ENCODE measurements at places on chromosomes 16 and 17.
A peak's percentile ranks its signal among the peaks of the same experiment; 100 is the strongest.

- DNase-seq = peak; percentile 3
These were observed 269.8 kb upstream of the MYOCD start for GRCh38 chr17:12395733-12396354.

GRCh38 chr16:57648125-57648524, 19.7 kb downstream of the ADGRG1 start:
- no peak for DNase-seq

DNA sequence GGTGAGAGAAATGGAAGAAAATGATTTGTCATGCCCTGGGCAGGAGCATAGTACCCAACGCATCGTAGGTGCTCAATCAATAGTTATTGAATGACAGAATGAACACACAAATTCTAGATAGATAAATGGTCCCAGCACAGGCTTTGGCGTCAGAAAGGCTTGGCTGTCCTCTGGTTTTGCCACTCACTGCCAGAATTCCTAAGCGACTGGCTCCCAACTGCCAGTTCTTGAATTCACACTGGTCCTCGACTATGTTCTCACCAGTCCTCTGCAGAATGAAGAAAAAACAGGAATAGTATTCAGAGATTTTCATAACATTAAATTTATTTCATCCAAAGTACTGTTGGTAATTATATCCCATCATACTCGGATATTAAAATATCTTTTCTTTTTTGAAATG, 163.1 kb upstream of the NOL11 start:
- no peak for DNase-seq

- no peak for DNase-seq
These were observed 25.4 kb downstream of the BMERB1 start for GRCh38 chr16:15459791-15460190.

DNA sequence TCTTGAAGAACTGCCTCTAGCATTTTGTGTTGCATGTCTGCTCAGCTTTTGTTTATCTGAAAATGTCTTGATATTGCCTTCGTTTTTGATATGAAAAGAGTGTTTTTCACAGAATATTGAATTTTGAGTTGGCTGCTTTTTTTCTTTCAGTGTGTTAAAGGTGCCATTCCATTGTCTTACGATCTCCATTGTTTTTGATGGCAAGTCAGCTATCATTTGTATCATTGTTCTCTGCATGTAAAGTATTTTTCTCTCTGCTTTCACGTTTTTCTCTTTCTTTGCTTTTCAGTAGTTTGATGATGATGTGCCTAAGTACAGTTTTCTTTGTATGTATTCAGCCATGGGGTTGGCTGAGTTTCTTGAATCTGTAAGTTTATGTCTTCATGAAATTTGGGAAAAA, 57.0 kb downstream of the AIPL1 start:
- DNase-seq = no peak

GRCh38 chr16:3086596-3087242, 12.4 kb downstream of the ZSCAN10 start:
- DNase-seq = no peak

DNA sequence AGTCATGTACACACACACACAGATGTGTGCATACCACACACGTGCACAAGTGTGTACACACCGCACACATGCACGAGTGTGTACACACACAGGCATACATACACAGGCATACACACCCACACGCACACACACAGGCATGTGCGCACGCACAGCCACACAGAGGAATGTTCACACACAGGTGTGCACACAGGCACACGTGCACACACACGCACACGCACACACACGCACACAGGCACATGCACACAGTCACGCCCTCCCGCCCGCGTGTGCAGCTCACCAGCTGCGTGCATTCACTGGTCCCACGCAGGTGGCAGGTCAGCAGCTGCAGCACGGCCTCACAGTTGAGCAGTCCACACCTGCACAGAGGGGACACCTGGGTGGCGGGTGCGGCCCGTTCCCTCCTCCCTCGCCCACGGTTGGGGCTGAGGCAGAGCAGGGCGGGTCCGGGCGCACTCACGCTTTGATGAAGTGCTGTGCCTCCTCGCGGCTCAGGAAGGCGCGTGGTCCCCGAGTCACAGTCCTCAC, 7.7 kb downstream of the TEPSIN start:
- no peak for DNase-seq

- DNase-seq = no peak
These were observed 22.2 kb downstream of the ABCC12 start for GRCh38 chr16:48133455-48134211.

- no peak for DNase-seq
These were observed 122.3 kb downstream of the ZFHX3 start for GRCh38 chr16:72925631-72925979.

DNA sequence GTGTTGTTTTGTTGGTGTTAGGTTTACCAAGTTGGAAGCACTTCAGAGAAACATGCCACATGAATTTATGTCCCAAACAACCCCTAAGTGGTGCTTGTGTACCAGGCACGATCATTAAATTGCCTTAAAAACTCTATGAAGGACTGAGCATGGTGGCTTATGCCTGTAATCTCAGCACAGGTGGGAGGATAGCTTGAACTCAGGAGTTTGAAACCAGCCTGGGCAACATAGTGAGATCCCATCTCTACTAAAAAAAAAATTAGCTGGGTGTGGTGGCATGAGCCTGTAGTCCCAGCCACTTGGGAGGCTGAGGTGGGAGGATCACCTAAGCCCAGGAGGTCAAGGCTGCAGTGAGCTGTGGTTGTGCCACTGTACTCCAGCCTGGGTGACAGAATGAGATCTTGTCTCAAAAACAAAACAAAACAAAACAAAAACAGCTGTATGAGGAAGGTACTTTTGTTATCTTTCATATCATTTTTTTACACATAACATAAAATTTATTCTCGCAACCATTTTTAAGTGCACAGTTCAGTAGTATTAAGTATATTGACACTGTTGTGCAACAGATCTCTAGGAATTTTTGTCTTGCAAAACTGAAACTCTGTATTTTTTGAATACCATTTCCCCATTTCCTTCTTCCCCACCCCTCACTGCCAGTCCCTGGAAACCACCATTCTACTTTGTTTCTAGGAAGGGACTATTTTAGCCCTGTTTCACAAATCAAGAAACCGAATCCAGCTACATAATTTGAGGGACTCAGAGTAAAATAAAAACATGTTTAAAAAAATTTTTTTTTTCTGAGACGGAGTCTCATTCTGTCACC, 14.3 kb upstream of the RBBP6 start:
- no peak for DNase-seq

DNA sequence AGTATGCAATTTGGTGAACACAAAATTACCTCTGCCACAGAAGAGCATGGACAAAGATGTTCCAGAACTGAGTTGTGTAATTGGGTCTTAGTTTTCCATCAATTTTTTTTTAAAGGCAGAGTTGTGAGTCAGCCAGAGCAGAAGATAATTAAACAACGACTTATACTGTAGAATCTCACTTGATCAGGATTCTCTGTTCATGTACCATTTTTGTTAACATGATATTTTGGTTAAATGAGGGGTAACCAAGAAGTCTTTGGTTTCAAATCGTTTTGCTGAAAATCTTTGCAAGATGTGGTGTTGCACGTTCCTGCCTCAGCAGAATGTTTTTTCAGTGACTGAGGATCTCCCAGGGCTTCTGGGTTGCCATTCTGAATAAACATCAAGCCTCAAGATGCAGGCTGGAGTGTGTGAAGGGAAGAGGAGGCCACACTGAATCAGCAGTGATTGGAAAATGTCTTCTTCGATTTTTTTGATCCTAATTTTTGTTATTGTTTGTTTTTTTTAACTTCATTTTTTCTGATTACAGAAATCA, 232.6 kb upstream of the IRX3 start:
- no peak for DNase-seq

DNA sequence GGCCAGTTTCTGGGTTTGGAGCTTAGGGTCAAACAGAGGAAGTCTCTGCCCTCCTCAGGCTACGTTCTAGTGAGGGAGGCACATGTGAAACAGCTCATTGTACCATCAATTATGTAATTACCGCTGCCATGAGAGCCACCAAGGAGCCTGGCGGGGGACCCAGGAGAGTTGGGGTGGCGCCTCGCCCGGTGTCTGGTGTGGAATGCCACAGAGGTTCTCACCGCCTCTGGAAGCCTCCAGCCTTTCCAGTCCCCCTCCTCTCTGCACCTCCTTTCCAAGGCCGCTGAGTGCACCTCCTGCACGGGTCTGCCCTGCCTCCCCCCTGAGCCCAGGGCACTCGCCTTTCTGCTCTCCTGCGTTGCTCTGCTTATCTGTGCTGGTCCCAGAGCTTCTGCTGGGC, 51.4 kb downstream of the SREBF1 start:
- no peak for DNase-seq

DNA sequence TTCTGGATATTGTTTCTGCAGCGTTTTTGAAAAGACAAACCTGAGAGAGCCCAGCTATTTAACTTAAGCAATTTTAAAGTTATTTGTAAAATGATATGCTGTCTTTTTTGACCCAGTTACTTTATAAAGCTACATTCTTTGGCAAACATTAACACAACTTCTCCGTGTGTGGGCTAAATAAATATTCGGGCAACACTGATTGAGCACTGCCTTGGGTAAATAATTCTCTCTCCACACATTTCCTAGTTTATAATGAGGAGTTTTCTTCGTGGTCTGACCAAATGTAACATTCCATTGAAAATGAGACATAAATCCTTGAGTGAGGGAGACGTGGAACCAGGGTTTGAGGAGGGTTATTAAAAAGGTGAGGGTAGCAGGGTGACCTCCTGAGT, 142.8 kb downstream of the WWOX start:
- DNase-seq = no peak

GRCh38 chr16:79863128-79864031, 262.8 kb upstream of the MAF start:
- DNase-seq = no peak

DNA sequence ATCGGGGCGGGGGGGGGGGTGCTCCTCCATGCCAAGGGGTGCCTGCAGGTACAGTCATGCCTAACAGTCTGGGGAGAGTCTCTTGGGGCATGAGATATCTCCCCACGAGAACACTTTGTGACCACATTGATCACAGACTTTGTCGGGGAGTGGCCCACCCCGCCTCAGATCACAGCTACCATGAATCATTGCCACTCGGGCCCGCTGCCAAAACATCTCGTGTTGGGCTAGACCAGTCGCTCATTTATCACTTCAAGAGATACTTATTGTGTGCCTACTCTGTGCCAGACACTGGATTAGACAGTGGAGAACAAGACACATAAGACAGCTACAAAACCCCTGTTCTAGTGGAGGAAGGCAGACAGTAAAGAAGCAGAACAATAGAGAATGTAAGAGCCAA, 72.6 kb downstream of the CLEC16A start:
- DNase-seq = no peak

DNA sequence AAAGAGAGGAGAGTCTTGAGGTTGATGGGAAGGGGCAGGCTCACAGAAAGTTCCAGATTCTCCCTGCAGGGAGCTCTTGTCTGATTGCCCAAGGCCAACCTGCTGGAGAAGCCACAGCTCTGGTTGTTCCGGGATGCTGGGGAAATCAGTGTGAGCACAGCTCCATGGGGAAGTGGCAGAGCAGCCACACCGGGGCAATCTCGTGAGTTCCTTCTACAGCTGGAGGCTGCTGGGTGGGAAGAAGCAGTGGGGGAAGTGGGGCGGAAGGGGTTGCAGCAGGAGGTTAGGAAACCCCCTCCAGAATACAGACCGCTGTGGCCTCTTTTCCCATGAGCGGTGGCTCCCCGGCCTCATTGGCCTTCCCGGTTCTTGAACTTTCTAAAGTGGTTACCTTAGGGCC, 34.0 kb downstream of the KIAA0513 start:
- no peak for DNase-seq

GRCh38 chr17:1022278-1023024, 25.5 kb downstream of the TIMM22 start:
- DNase-seq = no peak

DNA sequence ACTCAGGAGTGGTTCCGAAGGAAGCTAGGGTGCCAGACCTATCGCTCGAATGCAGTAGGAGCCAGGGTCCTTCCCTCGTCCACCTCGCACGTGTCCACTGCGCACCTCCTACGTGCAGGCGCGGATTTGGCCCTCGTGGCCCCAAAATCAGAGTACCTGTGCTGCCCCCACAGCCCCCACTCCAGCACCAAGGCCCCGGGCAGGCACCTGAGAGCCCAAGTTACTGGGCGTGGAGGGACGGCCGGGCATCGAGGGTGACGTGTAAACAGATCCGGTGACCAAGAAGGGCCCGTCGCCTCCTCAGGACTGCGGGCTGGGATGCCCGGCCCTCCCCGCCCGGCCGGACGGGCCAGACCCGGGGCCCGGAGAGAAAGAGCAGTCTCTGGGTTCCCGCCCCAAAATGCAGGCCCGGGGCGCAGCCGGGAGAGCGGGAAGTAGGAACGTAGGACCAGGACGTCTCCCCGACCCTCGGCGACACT, 492 bp downstream of the SLC25A39 start:
- DNase-seq = no peak

GRCh38 chr16:8828541-8829165, 31.0 kb downstream of the PMM2 start:
- no peak for DNase-seq

DNA sequence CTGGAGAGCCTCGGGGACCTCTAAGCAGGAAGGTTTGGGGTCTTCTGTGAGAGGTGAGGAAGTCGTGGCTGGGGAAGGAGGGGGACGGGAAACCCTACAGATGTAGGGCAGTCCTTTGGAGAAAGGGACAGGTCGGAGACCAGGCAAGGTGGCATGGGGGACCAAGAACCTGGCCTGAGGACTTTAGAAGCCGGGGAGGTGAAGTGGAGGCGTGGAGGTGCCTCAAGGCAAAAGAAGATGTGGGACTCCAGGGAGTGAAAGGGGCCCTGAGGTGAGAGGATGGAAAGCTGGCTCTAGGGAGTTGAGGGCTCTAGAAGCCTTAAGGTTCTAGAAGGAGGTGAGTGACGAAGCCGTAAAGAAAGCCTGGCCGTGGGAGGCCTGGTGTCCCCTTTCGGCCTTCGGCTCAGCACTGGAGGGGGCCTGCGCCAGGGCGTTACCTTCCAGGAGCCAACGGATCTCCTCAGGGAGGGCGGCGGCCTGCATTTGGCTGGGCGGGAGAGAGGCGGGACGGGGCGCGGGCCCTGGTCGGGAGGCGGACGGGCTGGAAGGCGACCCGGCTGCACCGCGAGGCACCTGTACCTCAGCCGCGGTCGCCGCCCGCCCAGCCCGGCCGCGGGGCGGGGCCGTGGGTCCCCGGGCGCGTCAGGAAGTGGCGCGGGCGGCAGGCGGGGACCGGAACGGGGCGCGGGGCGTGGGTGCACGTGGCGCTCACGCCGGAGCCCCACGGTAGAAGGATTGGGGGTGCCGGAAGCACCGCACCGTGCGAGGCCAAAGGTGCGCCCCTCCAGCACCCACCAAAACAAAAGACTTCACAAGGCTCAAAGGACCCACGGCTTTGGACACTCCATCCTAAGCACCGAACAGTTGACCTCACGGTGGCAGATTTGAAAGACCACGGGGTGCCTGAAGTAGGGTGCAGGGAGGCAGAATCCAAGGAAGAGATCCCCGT, at the start of gene SKAP1:
Gene SKAP1, minus strand, starts transcription at position 577 of the 949 bp plus-strand sequence.
- no peak for DNase-seq

- DNase-seq = peak; percentile 5
These were observed 14.0 kb upstream of the OR1E2 start for GRCh38 chr17:3447625-3448024.

Measured in neuronal stem cell (in vitro differentiated cells).